Liver (tissue), 10 donors: ENCODE measurements at places on chromosomes 2 and 18. TPM values are rescaled to one million over a fixed set of nuclear protein-coding genes. Genes with fewer than 3 reads are reported as not detected.
A peak's percentile ranks its signal among the peaks of the same experiment; 100 is the strongest.

Gene COPS8
- 21.1 TPM for total RNA-seq

- no peaks in the 10 kb centered on the region for H3K36me3 ChIP-seq
- no peaks in the 10 kb centered on the region for H3K27me3 ChIP-seq
- no peak for DNase-seq
- no peak overlapping the region for H3K27ac ChIP-seq
- H3K4me1 ChIP-seq, result peaks cover 6% of the 10 kb centered on the region
Measured at GRCh38 chr18:21105936-21106335, 5.7 kb downstream of the ROCK1 start.

- H3K4me1 ChIP-seq, result no peaks in the 10 kb centered on the region
- H3K36me3 ChIP-seq, result no peaks in the 10 kb centered on the region
- H3K4me3 ChIP-seq, result no peak overlapping the region
- no peaks in the 10 kb centered on the region for H3K27me3 ChIP-seq
- H3K27ac ChIP-seq, result no peak overlapping the region
Measured at GRCh38 chr2:1661891-1662605, 82.3 kb downstream of the PXDN start.

DNA sequence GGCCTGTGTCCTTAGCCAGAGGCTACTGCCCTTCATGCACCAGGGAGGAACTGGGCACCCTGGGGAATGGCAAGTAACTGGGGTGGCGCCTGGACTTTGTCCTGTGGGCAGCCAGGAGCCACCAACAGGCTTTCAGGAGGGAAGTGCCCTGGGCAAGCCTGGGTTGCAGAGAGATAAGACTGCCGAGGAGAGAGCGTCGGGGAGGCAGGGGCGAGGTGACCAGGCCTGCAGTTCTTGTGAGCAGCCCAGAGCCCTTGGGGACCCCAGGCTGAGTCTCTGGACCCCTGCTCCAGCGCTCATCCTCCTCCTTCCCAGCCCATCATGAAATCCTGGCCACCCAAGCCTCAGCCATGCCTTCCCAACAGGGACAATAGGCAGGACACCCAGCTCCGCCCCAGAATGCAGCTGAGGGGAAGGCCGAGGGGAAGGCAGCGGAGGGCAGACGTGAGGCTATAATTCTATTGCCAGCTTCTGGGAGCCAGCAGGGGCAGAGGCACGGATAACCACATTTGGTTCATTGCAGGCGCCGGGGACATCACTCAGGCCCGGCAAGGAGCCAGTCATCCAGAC lies 25.1 kb downstream of the ADRA2B start:
- no peaks in the 10 kb centered on the region for H3K36me3 ChIP-seq
- H3K4me1 ChIP-seq, result no peaks in the 10 kb centered on the region
- H3K27ac ChIP-seq, result no peak overlapping the region
- no peaks in the 10 kb centered on the region for H3K27me3 ChIP-seq
- H3K4me3 ChIP-seq, result no peak overlapping the region

GRCh38 chr2:224151680-224152310 lies 112.7 kb upstream of the SERPINE2 start:
- H3K27me3 ChIP-seq, result no peaks in the 10 kb centered on the region
- no peak overlapping the region for H3K4me3 ChIP-seq
- H3K36me3 ChIP-seq, result no peaks in the 10 kb centered on the region
- H3K4me1 ChIP-seq, result no peaks in the 10 kb centered on the region

Gene C2orf15
- 0.65 TPM for total RNA-seq

GRCh38 chr2:43241558-43241957 lies 15.2 kb upstream of the ZFP36L2 start:
- no peaks in the 10 kb centered on the region for H3K4me1 ChIP-seq
- no peak overlapping the region for H3K4me3 ChIP-seq
- H3K27ac ChIP-seq, result no peak overlapping the region
- no peaks in the 10 kb centered on the region for H3K36me3 ChIP-seq
- no peaks in the 10 kb centered on the region for H3K27me3 ChIP-seq
- no peak for DNase-seq

GRCh38 chr2:226130192-226130591 lies 669.4 kb downstream of the IRS1 start:
- H3K36me3 ChIP-seq, result no peaks in the 10 kb centered on the region
- no peak overlapping the region for H3K4me3 ChIP-seq
- no peak overlapping the region for H3K27ac ChIP-seq
- DNase-seq, result no peak

Gene KCNG2
- 0.23 TPM for total RNA-seq

DNA sequence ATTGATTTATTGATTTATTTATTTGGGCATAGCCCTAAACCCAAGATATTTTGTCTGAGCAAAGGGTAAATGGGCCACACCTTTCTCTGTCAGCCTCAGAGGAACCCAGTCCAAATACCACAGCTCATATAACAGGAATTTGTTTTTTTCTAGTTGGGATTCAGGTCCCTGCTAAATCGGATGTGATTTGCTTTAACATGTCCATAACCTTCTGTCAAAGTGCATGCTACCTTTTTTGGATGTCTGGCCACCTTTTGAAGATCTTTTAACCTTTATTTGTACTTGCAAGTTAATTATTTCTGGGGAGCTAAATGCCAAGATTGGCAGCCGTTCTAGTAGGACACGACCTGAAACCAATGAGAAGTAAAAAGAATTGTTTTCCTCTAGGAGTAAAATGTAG lies 303.2 kb upstream of the UBE2E3 start:
- H3K27me3 ChIP-seq, result no peaks in the 10 kb centered on the region
- peaks cover 29% of the 10 kb centered on the region for H3K4me1 ChIP-seq
- no peak for DNase-seq

- H3K4me1 ChIP-seq, result peaks cover 2% of the 10 kb centered on the region
- H3K36me3 ChIP-seq, result peaks cover 3% of the 10 kb centered on the region
- H3K4me3 ChIP-seq, result no peak overlapping the region
Measured at GRCh38 chr2:240520130-240520973, 37.4 kb downstream of the ANKMY1 start.

GRCh38 chr18:42275949-42276730 lies 321.1 kb downstream of the PIK3C3 start:
- DNase-seq, result no peak
- no peaks in the 10 kb centered on the region for H3K36me3 ChIP-seq
- no peaks in the 10 kb centered on the region for H3K27me3 ChIP-seq
- H3K4me1 ChIP-seq, result no peaks in the 10 kb centered on the region

Gene SP100
- total RNA-seq, result 29.0 TPM

Gene PLEKHM3
- 18.3 TPM for total RNA-seq

- no peak for DNase-seq
- no peaks in the 10 kb centered on the region for H3K27me3 ChIP-seq
- no peaks in the 10 kb centered on the region for H3K4me1 ChIP-seq
- H3K27ac ChIP-seq, result no peak overlapping the region
- no peak overlapping the region for H3K4me3 ChIP-seq
- peaks cover 3% of the 10 kb centered on the region for H3K36me3 ChIP-seq
Measured at GRCh38 chr2:200482194-200482593, 27.7 kb downstream of the KCTD18 start.

GRCh38 chr2:222295368-222296062 lies 3.3 kb downstream of the PAX3 start:
- DNase-seq, result no peak
- peak overlapping the region; percentile 34 for H3K4me3 ChIP-seq
- H3K4me1 ChIP-seq, result peaks cover 36% of the 10 kb centered on the region
- H3K27ac ChIP-seq, result no peak overlapping the region

GRCh38 chr2:164515734-164516133 lies 105.5 kb downstream of the GRB14 start:
- H3K27me3 ChIP-seq, result no peaks in the 10 kb centered on the region
- H3K36me3 ChIP-seq, result peaks cover 20% of the 10 kb centered on the region
- no peak overlapping the region for H3K27ac ChIP-seq
- no peaks in the 10 kb centered on the region for H3K4me1 ChIP-seq

- DNase-seq, result no peak
- peak overlapping the region; percentile 88 for H3K27ac ChIP-seq
- H3K4me1 ChIP-seq, result peaks cover 37% of the 10 kb centered on the region
- H3K27me3 ChIP-seq, result no peaks in the 10 kb centered on the region
- no peak overlapping the region for H3K4me3 ChIP-seq
Measured at GRCh38 chr2:63698786-63699548, 110.2 kb downstream of the MDH1 start.

GRCh38 chr18:23484561-23485182 lies 18.6 kb upstream of the RMC1 start:
- no peak overlapping the region for H3K4me3 ChIP-seq
- DNase-seq, result no peak
- no peaks in the 10 kb centered on the region for H3K27me3 ChIP-seq
- peaks cover 4% of the 10 kb centered on the region for H3K36me3 ChIP-seq
- no peaks in the 10 kb centered on the region for H3K4me1 ChIP-seq
- H3K27ac ChIP-seq, result no peak overlapping the region
